ENCODE measurements at places on chromosomes 13 and 19. TPM values are rescaled to one million over a fixed set of nuclear protein-coding genes. Genes with fewer than 3 reads are reported as not detected.

The CGB8 gene
- not detected for total RNA-seq

The AMER2 gene
- total RNA-seq, result not detected

The ATP1A3 gene
- 0.17 TPM for total RNA-seq

The ACP7 gene
- not detected for total RNA-seq

The CDC42EP5 gene
- total RNA-seq, result 4.7 TPM

The ZNF763 gene
- 5.0 TPM for total RNA-seq

The FLT1 gene
- 3.1 TPM for total RNA-seq

The CEACAM5 gene
- total RNA-seq, result not detected

The WDR87 gene
- not detected for total RNA-seq

The ZNF382 gene
- total RNA-seq, result 5.6 TPM

The NCR1 gene
- total RNA-seq, result not detected

The KASH5 gene
- not detected for total RNA-seq

The SYCN gene
- not detected for total RNA-seq

DNA sequence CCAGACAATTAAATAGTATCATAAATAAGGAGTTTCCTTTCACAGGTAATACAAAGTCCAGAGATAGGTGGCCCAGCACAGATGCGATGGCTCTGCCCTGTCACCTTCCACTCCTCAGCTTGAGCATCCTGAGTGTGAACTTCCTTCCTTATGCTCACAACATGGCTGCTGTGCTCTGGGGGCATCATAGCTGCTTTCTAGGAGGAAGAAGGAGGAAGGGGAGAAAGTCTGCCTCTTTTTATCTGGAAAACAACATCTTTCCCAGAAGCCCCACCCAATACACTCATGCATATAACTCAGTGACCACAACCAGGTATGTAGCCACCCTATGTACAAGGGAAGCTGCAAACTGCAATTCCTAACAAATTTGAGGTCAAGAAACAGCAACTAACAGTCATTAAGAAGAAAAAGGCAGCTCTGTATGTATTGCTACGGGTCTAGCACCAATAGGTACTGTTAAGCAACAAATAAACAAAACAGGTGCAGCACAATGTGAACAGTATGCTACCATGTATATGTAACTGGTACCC lies 201.2 kb upstream of the UBL3 start:
- DNase-seq, result no peak

GRCh38 chr13:44280456-44280855 lies 93.2 kb upstream of the SERP2 start:
- peak; percentile 89 for DNase-seq

DNA sequence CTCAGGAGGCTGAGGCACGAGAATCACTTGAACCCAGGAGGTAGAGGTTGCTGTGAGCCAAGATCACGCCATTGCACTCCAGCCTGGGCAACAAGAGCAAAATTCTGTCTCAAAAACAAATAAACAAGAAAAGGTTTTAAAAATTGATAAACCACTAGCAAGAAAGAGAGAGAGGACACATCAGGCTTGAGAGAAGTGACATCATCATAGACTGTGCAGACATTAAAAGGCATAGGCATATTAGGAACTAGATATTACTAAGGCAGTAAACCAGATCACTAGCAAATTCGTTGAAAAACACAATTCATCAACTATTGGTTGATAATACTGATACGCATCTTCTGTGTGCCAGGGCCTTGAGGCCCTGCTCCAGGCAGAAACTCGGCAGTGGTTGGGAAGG lies 7.7 kb downstream of the A1BG start:
- DNase-seq, result no peak

- DNase-seq, result no peak
Observed at GRCh38 chr19:862581-863314, 3.3 kb downstream of the CFD start.

- DNase-seq, result no peak
Observed at GRCh38 chr13:45198924-45199323, 1.9 kb downstream of the KCTD4 start.

DNA sequence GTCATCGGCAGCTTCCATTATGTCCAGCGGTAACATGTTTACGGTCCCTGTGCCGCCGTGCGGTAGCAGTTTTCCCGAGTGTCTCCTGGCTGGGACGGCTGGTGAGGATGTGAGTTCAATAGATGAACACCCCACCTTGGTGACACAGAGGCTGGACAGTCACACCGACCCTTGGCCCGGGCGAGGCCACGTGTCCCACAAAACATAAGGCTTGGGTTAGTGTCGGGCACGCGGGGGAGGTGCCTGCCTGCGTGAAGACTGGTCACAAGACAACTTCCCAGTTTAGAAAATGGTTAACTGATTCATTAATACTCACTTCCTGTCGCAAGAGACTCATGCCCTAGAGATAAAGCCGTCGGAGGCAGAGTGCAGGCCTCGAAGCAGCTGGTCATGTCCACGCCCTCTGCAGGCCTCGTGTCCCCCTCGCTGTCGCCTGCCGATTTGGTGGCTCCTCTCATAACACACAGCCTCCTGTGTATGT lies 17.2 kb downstream of the RASA3 start:
- peak; percentile 90 for DNase-seq

DNA sequence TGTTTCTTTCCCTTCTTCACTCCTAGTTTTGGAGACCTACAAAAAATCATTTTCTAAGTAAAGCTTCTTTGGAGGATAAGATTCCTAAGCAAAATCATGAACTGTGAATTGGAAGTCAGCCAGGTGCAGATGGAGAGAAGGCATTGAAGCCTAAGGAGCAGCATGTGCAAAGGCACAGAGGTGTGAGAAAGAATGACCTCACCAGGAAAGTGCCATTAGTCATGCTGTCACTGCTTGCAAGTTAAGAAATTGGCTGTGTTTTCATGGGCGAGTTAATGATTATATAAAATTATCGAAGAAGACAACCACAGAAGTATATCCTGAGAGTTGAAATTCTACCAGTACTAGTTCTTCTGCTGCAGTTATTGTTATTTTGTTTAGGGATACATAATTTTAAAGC lies 80.3 kb upstream of the KLHL1 start:
- DNase-seq, result peak; percentile 93

DNA sequence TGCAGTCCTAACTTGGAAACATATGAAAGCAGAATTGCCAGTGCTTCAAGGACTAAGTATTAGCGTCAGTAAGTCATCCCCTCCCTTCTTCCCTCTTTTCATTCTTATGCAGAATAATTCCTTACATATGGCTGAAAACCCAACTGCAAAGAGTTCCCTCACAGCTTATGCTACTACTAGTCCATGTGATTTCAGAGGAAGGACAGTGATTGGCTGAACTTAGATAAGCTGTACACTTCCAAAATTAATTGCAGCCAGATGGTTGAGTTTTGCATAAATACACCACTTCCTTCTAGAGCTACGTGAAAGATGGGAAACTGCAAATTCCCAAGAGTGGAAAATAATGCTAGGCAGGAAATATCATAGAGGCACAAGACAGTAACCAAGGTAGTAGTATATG lies 730.4 kb downstream of the OLFM4 start:
- no peak for DNase-seq

GRCh38 chr13:32041429-32041828 lies 9.9 kb downstream of the FRY start:
- DNase-seq, result no peak

- no peak for DNase-seq
Observed at GRCh38 chr13:66574606-66575005, 655.5 kb downstream of the PCDH9 start.

DNA sequence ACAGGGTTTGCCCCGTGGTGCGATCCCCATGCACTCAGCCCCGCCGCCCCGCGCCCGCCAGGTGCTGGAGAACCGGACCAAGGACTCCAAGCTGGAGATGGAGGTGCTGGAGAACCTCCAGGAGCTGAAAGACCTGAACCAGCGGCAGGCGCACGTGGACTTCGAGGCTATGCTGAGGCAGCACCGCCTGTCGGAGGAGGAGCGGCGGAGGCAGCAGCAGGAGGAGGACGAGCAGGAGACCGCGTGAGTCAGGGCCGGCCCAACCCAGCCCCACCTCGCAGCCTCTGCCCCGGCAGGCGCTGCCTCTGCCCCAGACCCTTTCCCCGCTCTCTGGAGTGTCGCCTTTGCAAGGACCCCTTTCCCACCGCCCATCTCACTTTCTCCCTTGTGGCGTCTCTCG lies 11.3 kb downstream of the YJU2 start:
- DNase-seq, result no peak

GRCh38 chr13:26855921-26856320 lies 95.3 kb upstream of the GPR12 start:
- DNase-seq, result no peak

DNA sequence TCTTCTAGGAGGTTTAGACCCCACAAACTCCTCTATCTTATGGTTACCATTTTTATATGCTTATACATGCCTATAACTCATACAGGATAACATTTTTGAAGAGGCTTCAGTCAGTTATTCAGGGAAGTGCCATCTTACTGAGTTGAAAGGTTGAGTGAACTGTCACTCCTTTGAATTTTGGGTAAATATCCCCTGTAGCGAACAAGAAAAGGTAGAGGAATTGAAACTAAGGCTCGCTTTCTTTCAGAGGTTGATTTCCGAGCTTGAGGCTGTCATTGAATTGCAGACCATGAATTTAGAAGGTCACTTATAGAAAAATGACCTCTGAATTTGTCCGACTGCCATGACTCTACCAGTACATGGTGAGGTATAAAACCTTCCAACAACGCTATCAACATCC lies 35.1 kb downstream of the MICU2 start:
- no peak for DNase-seq

- DNase-seq, result no peak
Observed at GRCh38 chr19:9645472-9645871, 24.4 kb upstream of the ZNF561 start.

DNA sequence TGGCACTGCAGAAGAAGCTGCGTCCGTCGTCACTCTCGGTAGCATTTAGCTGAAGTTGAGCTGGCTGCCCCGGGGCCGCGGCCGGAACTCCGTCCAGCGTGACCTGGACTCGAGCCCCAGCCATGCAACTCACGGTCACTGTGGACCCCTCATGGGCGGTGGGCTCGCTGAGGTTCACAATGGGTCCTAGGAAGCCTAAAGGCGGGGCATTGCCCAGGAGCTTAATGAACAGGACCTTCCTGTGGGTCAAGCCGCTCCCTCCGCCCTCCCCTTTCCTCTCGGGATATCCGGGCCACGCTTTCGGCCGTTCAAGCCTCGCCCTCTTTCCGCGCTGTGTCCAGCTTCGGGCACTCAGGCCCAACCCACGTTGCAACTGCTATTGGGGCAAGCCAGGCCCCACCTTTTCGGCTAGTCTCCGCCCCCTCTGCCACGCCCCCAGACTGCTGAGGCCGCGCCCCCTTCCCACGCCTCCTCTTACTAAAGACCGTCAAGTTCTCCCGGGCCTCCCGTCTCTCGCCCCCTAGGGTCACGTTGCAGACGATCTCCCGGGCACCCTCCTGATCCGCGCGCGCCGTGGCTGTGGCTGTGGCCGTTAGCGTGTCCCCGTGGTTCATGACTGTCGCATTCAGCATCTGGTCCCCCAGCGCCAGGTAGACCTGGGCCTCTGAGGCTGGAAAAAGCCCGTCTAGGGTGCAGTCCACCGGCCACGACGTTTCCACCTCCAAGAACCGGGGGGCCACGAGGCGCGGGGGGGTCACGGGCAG lies 1.4 kb upstream of the RAVER1 start:
- DNase-seq, result peak; percentile 89

DNA sequence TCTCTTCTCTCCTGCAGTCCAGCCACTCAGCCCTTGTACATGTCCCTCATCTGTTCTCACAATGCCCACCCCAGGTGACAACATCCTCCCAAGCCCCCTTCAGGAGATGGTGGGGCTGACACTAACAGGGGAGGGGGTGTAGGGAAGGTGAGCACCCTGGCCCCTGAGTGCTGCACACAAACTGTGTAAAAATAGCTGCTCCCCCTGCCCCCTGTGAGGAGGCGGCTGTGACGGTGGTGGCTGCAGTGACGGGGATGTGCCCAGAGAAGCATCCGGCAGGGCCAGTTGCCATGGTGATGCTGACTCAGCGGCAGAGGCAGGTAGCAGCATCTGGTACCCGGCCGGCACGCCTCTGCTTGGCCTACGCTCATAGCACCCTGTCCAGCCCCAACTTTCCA lies 13.0 kb upstream of the JUND start:
- DNase-seq, result no peak

- DNase-seq, result no peak
Observed at GRCh38 chr13:51553531-51553930, 30.7 kb upstream of the WDFY2 start.

GRCh38 chr13:51122868-51123566 lies 11.9 kb upstream of the C13orf42 start:
- peak; percentile 67 for DNase-seq

DNA sequence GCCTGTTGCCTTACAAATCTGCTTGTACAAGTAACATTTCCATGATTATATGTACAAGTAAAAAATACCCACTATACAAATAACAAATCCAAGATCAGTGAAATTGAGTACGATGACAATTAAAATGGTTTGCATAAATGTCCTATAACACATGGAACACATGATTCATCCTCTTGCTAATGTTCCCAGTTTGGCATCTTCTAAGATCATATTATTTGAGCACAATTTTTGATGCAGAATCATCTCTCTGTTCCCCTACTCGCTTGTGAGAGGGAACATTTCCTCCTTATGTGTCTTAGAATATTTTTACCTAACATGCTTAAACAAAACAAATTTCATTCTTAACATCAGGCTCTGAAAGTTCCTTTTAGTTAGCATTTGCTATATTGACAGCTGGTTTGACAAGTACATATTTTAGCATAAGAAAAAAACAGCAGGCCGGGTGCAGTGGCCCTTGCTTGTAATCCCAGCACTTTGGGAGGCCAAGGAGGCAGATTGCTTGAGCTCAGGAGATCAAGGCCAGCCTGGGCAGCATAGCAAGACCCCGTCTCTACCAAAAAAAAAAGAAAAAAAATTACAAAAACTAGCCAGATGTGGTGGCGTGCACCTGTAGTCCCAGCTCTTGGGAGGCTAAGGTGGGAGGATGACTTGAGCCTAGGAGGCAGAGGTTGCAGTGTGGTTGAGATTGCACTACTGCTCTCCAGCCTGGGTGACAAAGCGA lies 14.2 kb downstream of the ZNF331 start:
- no peak for DNase-seq

GRCh38 chr13:110902370-110902769 lies 12.5 kb downstream of the ANKRD10 start:
- DNase-seq, result no peak

DNA sequence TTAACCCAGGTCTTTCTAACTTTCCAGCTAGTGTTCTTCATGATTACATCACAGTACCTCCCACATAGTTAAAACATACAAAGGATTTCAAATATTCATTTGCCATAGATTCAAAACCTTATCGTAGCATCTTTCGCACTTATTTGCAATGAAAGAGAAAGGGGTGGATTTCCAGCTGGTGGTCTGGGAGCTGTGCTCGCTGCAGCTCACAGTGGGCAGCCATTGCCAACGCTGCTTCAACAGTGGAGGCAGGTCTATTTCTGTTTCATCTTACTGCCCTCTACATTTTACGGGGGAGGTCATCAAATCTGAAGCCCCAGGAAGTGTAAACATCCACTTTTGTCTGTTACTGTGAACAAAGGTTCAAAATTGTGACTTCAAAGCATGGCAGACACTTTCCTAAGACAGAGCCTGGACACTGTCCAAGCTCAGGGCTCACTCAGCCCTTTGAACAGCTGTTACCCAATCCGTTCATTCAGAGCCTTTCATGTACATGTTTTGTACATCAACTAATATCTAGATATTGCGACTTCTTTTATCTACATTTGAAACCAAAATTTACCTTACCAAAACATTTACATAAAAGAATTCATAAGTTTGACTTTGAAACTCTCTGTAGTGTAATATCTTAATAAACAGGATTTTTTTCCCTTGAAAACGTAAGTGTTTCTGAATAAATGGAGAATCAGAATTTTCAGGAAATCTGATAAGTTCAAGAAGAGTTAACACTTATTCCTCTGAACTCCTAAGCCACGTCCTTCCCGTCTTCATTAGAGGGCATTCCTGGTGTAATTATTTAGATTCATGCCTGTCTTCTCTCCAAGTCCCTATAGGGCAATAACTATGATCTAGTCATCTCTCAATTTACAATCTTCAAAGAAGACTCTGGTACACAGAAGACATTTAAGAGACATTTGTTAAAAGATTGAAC lies 25.1 kb downstream of the STARD13 start:
- DNase-seq, result no peak

All from renal cortical epithelial cell (primary cell).